ENCODE measurements at places on chromosomes 1 and 21. TPM values are rescaled to one million over a fixed set of nuclear protein-coding genes. Genes with fewer than 3 reads are reported as not detected.

GRCh38 chr1:173758980-173759379 lies 44.2 kb downstream of the KLHL20 start:
- no peak for DNase-seq

DNA sequence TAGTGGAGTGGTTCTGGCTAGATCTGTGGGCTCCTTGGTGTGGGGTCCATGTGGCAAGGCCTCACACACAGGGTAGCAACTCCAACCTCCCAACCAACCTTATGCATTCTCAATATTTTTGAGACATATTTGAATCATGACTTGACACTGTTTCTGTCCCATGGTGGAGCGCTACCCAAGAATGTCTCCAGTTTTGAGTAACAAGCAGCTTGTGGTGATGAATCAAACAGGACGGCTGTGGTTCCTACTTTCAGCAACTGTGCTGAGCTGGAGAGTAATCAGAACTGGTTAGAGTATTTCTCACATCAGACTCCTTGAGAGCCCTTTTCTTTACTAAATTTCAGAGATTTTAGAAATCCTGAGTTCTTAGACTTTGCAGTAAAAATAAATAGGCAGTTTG lies 3.1 kb downstream of the LCE3D start:
- DNase-seq, result no peak

DNA sequence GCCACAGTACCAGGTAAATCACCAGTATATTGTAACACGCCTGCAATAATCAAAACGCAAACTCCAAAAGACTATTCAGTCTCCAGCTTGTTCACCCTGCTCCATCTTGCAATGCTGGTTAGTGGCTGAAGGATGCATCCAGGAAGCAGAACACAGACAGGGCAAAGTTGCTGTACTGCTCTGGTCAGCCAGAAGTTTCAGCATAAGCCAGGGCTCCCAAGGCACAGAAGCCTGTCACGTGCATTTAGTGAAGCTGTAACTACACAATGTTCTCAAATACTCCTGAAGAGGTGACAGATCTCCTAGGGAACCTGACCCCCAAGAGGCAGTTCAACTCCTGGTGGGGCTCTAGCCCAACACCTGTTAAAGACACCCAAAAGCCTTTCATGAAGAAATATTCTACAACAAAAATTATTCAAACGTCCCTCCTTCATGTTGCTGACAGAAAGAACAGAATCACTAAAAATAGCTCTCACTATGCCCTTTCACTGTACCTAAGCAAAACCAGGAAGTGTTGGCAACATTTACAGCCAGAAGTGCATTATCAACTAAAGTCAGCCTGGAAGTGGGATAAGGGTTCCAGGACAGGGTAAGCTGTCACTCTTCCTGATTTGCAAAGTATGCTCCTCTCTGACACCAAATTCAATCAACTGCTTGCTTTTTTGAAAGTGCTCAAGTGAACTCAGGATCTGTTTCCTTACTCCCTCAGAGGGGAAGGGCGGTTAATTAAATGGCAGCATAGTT lies 52.1 kb downstream of the SLC35D1 start:
- DNase-seq, result no peak

DNA sequence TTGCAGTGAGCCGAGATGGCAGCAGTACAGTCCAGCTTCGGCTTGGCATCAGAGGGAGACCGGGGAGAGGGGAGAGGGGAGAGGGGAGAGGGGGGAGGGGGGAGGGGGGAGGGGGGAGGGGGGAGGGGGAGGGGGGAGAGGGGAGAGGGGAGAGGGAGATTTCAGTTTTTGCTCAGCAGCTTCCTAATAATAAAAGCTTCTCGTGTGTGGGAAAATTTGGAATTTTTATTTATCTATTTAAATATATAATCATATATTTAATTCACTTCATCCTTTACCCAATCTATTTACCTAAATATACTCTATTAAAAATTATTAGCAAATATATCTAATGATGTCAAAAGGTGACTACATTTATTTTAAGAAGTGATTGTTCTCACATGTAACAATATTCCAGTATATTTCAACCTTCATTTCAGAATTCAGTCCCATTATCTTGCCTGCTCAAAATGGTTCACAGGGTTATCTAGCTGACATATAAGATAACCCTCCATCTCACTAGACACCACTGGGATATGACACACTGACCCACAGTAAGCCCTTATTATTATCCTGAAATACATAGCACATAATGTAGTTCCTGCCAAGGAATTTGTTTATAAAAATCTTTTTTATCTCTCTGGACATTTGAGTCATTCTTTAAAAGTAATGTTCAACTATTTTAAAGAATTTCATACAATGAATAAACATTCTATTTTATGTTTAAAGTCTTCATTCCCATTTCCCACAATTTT lies 105.9 kb downstream of the GPATCH2 start:
- DNase-seq, result no peak

DNA sequence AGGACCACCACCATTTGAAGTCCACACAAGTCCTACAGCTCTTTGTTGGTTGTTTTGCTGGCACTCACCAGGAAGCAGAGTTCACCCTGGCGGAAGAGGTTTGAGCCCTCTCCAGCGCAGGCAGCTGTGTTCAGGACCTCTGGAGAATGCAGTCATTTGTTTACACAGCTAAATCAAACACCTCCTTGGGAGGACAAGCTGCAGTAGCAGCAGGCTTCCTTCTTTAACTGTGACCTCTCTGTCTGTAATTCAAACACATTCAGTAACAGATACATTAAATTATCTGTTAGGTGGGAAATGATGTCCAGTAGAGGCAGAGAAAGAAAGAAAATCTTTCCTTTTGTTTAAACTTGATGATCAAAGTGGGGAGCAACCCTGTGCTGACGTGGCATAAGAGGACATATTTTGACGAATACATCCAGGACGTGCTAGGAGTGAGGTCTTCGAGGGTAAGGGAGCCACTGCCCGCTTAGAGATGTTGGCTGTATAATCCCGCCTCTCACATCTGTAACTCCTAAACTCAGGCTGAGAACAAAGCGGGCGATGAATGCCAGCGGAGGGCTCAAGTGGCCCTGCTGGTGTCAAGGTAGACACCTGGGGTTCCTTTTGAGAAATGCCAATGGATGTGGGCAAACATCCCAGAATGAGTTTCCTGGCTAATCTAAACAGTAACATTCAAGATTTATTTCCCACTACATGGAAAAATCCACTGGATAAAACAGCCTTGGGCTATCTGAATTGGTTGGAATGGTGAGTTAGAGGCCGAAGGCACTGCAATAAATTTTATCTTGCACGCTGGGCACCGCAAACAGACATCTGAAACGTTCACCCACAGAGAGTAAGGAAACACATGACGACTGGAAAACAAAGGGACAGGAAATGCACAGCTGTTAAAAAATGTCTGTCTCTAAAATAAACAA lies 51.7 kb downstream of the ABCA4 start:
- DNase-seq, result no peak

GRCh38 chr1:167911413-167911812 lies 2.5 kb downstream of the ADCY10 start:
- no peak for DNase-seq

- no peak for DNase-seq
Observed at GRCh38 chr1:151324390-151324930, 2.8 kb downstream of the PI4KB start.

- no peak for DNase-seq
Observed at GRCh38 chr1:208433086-208433485, 188.9 kb upstream of the PLXNA2 start.

DNA sequence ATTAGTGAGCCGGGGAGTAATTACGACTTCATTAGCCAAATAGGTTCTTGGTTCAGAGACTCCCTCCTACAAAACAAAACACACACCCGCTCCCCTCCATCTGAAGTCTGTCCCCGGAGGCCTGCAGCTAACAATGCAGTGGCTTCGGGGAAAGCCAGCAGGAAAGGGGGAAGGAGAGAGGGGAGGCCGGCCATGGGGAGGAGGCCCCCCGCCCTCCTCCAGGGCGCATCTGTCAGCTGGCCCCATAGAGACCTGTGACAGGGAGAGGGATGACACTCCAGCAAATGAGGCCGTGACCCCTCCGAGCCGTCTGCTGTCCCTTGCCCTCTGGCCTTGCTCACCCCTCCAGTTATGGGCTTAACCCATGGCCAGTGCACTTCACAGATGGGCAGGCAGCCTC lies 12.1 kb upstream of the CNTN2 start:
- no peak for DNase-seq

Gene SLAMF8
- not detected for polyA plus RNA-seq

Gene LHX4
- not detected for polyA plus RNA-seq

Gene LORICRIN
- not detected for polyA plus RNA-seq
